Vagina (tissue), 2 donors: ENCODE measurements at places on chromosomes 5 and 9.

DNA sequence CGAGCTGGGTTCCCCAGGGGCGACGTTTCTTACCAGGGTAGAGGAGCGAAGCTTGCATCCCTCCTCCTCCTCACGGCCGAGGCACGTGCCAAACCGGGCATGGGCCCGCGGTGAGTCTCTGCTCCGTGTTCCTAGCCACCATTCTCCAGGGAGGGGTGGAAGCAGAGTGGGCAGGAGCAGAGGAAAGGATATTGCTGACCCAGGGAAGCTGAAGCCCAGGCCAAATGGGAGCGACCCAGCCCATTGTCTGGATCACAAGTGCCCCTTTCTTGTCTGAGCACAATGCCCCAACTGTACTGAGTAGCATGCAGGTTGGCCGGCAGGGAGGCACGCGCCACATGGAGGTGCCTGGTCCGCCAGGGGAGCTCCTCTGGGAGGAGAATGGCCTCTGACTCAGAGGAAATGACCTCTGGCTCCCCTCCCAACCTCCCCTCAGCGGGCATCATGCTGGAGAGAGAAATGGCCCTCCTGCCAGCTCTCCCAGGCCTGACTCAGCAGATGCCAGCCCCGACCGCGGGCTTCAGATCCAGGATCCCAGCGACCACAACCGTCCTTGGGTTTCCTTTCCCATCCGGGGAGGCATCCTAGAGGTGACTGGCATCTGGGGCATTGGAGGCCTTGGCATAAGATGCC is 1.1 kb downstream of the PRR7 start:
- no peak for DNase-seq

DNA sequence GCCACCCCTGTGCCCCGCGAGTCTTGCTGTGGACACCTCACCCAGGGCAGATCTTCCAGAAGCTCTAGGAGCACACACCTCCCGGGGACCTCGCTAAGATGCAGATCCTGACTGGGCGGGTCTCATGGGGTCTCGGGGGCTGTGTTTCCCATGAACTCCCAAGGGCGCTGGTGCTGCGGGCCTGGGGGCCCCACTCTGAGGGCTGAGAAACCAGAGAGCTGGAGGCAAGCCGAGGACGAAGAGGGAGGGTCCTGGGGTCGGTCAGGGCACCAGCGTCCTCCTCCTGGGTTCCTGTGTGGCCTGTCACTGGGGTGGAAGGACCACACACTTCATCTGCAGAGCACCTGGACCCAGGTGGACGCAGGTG is 30.2 kb downstream of the SLC6A3 start:
- no peak for DNase-seq

- no peak for DNase-seq
These were observed 3.5 kb upstream of the SMC2 start for GRCh38 chr9:104090578-104090977.

GRCh38 chr9:28056006-28056405 is 482.7 kb upstream of the C9orf72 start:
- no peak for DNase-seq

GRCh38 chr5:61251874-61252642 is 80.0 kb upstream of the ZSWIM6 start:
- DNase-seq, result no peak

DNA sequence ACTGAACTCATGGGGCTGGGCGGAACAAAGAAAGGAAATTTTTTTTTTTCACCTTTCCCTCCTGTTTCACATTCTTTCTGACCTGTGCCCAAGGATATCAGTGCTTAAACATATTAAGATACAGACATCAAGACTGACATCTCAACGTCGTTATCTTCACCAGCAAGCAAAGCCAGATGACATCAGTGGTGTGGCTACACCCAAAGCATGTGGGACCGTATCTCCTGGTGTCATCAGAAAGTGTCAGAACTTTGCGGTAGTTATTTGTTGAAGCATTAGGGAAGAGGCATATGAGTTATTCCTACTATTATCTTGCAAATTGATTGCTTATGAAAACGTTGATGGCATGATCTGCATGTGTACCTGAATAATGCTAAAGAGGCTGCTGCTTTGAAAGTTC is 487.4 kb downstream of the TLE4 start:
- DNase-seq, result no peak

DNA sequence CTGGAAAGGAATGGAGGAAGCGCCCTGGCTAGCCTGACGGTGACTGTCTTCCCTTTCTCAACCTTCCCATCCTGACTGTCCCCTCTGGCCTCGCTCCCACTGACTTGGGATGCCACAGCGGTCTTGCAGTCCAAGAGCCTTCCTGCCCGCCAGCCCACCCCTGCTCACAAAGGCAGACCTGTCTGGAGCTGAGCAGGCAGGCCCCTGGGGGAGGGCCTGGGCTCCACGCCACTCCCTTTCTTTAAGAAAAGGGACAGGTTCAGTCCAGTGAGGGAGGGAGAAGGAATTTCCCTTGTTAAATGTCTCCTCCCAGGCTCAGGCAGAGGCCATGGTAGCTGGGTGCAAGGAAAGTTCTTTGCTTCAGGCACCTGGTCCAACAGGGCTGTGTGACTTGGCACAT is 18.1 kb downstream of the FGF1 start:
- no peak for DNase-seq

DNA sequence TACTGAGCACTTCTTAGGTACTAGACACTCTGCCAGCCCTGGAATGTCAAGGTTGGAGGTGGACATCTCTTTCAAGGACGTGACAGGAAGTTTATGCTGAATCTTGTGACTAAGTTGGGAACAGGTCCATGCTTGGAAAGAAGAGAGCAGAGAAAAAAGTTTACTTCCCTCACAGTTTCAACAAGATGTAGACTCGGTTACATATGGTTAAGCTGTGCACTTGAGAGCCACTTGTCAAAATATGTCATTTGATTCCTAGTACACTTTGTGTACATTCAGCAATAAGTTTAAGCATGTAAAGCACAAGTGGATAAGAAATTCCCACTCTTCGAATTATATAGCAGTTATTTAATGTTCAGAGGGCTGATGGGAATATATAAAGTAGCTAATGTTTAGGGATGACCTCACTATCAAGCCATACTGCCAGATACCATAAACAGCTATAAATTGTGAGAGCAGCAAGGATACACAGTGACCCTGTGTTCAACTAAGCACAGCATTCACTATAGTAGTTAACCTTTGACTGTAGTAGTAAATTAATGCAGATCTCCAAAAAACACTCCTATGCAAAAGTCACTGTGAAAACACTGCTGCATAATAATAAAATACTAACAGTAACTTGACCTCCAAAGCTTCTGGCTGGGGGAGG is 1944.6 kb upstream of the WWC1 start:
- no peak for DNase-seq

DNA sequence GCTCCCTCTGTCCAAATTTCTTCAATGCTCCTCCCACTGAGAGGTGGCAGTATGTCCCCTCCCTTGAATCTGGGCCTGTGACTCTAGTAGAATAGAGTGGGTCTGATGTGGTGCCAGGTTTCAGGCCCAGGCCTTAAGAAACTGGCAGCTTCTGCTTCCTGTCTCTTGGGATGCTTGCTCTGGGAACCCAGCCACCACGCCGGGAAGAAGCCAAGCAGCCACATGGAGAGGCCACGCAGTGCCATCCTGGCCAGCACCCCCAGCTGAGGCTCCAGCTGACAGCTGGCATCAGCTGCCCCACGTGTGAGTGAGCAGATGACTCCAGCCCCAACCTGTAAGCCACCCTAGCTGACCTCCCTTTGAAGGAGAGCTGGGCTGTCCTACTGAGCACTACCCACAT is 7.3 kb upstream of the TSPAN17 start:
- DNase-seq, result no peak

GRCh38 chr9:80285326-80285725 is 713.6 kb downstream of the TLE4 start:
- no peak for DNase-seq

DNA sequence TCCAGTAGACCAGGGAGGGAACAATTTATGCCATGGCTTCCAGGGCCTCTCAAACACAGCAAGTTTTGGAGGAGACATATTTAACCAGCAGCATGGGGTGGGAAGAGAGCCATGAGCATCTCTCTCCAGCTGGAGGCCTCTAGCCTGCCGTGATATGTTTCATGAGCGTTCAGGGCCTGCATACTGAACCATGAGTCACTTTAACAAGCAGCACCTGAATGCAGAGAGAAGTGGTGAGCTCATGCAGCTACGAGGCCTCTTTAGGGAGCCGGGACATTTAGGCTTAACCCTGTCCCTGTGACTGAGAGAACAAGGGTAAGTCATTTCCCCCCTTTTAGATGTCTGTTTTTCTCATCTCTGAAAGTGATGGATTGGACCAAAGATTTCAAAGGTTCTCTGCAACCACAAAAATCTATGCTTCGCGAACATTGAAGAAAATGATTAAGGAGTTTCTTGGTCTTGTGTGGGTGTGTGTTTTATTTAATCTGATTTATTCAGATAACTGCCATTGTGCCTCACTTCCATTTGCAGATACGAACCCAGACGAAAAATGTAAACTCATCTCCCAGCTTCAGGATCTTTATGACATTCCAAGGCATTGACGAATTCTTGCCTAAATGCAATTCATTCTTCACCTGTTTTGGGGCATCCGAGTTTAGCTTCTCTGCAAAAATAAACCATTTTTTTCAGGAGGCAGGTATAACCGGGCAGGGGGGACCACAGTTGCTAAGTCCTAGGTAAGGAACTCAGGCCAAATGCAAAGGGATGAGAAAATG is 157.0 kb downstream of the GABBR2 start:
- no peak for DNase-seq

- peak; percentile 81 for DNase-seq
These were observed 40.4 kb upstream of the ORM1 start for GRCh38 chr9:114282507-114282906.

GRCh38 chr9:128713411-128713780 is 10.5 kb downstream of the ZDHHC12 start:
- no peak for DNase-seq

DNA sequence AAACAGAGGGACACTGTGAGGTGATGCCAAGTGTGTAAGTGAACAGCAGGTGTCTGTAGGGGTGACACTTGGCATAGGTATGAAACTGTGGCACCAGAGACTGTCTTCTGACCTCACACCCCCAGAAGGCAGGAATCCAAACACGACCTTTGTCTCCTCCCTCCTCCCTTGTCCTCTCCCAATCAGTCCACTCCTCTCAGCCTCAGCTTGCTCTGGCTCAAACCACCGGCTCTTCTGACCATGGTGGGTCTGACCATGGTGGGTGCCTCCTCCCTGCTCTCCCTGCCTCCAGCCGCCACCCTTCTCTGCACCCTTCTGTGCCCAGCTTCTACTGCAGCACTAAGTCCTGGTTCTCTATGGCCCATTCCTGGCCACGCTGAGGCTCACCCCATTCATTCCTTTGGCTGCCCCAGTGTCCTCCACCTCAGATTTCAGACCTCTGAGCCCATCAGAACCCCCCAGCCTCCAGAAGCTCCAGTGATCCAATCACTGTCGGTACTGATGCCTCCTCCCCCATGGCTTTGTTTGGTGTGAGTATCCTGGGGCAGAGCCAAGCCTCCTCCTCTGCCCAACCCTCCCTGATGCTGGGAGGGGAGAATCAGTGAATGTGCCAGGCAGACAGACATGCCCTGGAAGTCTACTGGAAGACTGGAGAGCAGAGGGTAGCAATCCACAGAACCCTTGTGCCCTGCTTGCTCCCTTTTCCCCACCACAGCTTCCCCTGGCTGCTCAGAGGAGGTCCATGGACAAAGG is 1.7 kb upstream of the ARID3C start:
- DNase-seq, result no peak

DNA sequence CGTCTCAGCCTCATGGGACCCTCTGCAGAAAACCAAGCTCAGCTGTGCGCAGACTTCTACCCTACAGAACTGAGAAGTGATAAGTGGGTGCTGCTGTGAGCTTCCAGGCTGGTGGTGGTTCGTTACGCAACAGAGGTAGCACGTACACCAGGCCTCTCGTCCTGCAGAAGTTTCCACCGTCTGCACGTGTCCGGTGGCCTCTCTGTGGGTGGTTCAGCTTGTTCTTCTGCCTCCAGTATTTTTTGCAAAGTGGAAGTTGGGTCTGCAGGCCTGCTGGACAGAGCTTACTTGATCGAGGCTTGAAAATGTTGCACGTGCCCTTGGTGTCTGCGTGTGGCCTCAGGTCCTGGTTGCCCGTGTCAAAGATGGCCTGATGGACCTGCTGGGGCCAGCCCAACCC is 27.5 kb downstream of the KCNT1 start:
- no peak for DNase-seq

GRCh38 chr5:27612161-27612560 is 573.8 kb upstream of the CDH9 start:
- no peak for DNase-seq

DNA sequence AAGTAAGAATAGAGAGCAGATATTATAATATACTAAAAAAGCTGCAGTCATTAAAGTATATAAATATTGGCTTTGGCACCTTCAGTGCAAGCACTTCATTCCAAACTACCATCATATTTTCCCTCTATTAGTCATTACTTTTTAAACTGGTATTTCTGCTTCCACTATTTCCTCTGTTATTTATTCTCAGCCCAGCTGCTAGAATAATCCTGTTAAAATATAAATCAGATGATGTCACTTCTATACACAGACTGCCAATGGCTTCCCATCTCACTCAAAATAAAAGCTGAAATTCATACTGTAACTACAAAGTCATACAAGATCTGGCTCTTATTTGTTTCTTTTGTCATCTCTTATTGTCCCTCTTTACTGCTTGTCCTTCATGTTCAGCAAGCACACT is 432.9 kb downstream of the TLE4 start:
- no peak for DNase-seq

DNA sequence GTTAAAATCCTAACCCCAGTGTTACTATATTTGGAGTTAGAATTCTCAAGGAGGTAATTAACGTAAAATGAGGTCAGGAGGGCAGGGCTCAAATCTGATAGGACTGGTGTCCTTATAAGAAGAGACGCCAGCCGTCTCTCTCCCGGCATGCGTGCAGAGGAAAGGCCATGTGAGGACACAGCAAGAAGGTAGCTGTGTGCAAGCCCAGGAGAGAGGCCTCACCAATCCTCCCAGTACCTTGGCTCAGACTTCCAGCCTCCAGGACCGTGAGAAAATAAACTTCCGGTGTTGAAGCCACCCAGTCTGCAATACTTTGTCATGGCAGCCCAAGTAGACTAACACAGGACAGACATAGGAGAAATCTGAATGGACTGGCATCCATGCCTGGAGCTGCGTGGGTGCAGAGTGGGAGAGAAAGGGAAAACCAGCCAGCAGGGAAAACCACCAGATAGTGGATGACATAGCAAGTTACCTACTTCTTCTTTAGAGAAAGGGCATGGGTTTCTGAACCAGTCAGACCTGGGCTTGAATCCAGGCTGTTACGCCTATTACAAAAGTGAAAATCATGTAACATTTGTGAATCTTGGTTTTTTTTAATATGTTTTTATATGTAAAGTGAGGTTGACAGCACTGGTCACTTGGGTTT is 89.2 kb downstream of the FSTL4 start:
- DNase-seq, result peak; percentile 16
